Substantia nigra (tissue), 51 donors: ENCODE measurements at places on chromosomes 2 and 18.

DNA sequence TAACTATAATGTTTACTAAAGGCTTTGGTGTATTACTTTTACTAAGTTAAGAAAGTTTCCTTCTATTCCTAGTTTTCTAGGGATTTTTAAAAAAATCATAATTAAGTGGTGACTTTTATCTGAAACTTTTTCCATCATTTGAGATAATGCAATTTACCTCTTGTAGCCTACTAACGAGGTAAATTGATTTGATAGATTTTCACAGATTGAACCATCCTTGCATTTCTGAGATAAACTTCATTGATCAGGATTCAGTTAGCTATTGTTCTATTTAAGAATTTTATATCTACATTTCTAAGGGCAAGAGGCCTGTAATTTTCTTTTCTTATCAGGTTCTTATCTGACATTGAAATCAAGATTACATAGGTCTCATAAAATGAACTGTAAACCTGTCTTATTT lies 178.1 kb downstream of the MIB1 start:
- no peak for DNase-seq

DNA sequence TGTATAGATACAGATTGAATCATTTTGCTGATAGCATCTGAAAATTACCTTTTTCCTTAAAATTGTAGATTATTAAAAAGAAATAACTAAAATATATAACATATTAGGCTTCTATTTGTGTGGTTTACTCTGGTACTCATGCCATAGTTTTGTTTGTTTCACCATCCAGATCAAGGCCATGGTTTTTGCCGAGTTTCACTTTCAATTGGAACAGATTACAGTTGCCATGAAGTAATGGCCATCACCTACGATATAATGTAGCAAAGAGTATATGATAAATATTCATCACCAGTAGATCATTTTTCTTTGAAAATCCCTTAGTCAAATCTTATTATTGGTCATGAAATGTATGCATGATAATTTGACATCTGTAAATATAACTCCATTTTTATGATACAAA lies 11.9 kb upstream of the DNAH7 start:
- DNase-seq, result no peak

- no peak for DNase-seq
Observed at GRCh38 chr2:209942426-209942825, 60.0 kb upstream of the RPE start.

DNA sequence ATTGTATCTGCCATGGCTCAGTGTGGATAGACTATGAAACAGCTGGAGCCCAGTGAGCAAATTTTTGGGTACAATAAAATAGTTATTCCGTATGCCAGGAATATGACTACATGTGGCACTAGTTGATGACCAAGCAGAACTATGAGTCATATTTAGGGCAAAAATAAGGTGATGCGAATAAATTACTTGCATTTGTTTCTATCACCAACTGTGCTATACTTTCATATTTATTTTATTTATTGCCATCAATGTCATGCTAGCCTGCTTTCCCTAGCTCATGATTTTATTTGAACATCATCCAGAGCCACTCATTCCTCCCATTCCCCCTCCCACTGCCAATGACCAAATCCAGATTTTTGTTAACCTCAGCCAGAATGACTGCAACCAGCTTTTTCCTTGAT lies 13.3 kb upstream of the FAP start:
- DNase-seq, result no peak

DNA sequence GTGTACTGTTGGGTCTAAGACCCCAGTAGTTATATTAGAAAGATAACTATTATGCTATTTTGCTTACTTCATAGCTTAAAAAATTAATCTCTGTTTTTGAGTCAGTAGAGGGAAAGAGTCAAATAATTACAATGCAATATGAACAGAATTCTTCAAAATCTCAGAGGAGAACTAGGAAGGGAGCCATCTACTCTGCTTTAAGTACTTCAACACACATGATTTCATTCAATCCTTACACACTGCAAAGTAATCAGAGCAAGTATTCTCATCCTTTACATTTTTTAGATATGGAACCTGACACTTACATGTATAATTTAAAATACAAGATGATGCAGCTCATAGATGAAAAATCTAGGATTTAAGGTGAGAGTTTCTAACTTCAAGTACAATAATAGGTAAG lies 27.7 kb downstream of the COL5A2 start:
- no peak for DNase-seq
